ENCODE measurements at places on chromosomes 1 and 21.

DNA sequence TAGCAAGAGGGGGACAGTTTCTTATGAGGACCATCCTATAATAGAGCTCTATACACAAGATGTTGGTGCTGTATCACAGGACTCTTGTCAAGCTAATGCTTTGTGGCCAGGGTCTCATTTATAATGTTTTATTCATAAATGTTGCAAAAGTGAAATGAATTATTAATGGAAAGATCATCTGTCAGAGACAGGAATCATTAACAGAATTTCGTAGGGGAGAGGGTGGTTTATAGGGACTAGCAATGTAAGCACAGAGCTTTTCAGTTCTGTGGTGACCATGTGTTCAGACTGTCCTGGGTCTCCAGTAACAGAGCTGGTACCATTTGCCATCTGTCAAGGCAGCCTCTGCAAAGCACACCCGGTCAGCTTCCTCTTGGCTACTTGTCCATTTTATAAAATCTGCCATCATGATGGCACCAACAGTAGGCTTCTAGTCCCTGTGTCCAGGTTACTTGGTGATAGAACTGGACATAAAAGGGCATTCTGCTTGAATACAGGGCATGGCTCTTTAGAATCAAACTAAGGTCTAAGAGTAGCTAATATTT lies 36.2 kb downstream of the LPAR3 start:
- no peak for DNase-seq

DNA sequence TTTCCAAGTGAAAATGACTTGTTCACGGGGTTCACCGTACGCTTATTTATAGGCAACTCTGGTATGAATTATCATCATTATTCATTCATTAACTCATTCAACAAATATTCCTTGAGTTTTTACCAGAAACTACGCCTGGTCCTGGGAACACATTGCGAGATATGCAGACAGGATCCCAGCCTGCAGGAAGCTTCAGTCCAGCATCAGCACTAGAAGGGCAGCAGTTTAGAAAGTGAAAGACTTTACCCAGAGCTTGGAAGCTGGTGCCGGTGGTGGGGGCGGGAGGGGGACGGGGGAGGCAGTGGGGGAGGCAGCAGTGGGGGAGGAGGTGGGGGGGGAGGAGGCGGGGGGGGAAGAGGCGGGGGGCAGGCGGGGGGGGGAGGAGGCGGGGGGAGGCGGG lies 55.9 kb downstream of the SETD4 start:
- DNase-seq, result no peak

DNA sequence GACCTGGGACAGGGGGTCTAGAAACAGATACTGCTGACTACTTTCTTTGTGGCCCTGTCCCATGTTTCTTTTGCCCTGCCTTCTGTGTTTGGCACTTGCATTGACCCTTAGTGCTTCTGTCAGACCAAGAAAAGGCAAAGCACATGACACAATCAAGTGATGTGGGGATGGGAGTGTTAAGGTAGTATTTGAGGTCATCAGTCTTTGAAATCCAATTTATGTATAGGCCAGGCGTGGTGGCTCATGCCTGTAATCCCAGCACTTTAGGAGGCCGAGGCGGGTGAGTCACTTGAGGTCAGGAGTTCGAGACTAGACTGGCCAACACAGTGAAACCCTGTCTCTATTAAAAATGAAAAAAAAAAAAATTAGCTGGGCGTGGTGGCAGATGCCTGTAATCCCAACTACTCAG lies 26.0 kb downstream of the SERBP1 start:
- DNase-seq, result no peak

DNA sequence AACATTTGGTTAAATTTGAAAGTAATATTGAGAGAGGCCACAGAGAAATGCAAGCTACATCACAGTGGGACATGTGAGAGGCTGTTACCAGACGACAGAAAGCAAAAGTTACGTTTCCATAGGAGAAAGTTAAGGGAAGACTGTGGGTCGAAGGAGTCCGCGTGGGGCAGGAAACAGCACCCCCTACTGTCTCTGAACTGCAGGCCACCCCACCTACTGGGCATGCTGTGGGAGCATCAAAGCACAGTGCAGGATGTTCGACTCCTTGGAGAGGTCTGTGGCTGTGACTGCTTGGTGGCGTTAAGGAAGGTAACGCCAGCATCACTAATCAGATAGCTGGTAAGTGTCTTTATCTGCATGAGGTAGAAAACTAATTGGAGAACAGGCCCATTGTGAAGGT lies 123.9 kb downstream of the PTBP2 start:
- DNase-seq, result peak; percentile 2

DNA sequence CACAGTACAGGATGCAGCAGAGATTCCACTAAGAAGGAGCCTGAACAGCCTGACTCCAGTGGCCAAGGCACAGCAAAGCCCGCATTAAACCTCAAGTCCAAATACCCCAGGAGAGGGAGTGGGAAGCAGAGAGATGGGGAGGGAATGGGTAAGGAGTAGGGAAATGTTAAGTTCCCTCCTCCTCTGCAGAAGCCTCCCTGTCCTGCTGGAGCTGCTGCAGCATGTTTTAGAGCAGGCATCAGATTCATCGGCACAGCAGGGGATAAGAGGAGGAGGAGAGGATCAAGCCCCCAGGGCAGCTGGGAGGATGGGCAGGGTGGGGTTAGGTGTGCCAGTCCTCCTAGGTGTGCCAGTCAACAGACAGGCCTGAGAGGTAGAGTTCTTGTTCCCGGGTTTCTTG lies 709.7 kb downstream of the PTPRU start:
- DNase-seq, result no peak

DNA sequence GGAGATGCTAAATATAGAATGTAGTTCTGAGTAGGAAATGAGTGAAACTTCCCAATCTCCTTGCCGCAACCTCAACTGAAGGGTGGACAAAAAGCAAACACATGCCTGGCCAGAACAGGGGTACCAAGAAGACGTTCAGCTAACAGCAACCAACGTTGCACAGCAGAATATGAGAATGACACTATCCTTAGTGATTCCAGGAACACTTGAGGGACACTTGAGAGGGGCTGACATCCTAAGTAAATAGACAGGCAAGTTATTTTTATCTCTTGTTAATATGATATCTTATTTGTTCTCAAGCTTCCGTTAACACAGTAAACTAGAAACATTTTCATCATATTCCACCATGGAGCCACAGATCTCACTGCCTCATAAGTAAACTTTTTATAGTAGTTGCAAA lies 908 bp downstream of the KRTAP19-1 start:
- DNase-seq, result no peak

GRCh38 chr1:42369471-42369870 lies 11.1 kb upstream of the RIMKLA start:
- DNase-seq, result no peak

- no peak for DNase-seq
Measured at GRCh38 chr1:85884372-85885035, 176.3 kb upstream of the ZNHIT6 start.

DNA sequence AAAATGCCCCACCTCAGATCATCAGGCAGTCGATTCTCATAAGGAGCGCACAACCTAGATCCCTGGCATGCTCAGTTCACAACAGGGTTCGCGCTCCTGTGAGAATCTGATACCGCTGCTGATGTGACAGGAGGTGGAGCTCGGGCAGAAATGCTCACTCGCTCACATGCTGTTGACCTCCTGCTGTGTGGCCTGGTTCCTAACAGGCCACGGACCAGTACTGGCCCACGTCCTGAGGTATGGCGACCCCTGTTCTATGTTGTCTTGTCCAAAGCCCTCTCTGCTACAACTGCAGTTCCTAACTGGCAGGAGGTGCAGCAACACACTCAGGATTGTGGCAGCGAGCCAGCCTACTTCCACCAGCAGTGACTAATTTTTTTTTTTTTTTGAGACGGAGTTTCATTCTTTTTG lies 70.6 kb downstream of the CLSTN1 start:
- no peak for DNase-seq

- DNase-seq, result no peak
Measured at GRCh38 chr1:74715236-74715502, 17.7 kb downstream of the CRYZ start.

GRCh38 chr1:29864431-29865022 lies 628.2 kb downstream of the PTPRU start:
- no peak for DNase-seq
